GM23248 (cell line): ENCODE measurements at places on chromosomes 2 and 18.
A peak's percentile ranks its signal among the peaks of the same experiment; 100 is the strongest.

DNA sequence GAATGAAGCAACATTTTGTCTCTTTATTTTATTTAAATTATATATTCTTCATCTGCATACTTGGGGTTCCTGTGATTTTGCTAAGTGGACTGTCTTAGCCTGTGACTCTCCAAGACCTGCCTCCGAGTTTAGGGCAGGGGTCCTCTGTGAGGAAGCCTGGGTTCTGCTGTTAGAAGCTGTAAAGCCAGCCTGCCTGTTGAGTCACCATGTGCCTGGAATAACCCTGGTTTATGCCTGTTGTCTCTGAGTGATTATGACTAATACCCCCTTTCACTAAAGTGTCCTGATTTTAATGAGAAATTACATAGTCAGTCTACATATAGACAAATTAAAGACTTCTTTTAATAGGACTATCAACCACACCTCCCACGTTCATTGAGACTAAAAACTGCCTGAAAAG, 369.1 kb downstream of the ZNF521 start:
- peak; percentile 75 for DNase-seq

GRCh38 chr2:150400849-150401248, 86.6 kb downstream of the RND3 start:
- DNase-seq, result no peak

GRCh38 chr2:181517685-181518301, 60.6 kb downstream of the ITGA4 start:
- DNase-seq, result no peak

- no peak for DNase-seq
These were observed 388.6 kb upstream of the TNP1 start for GRCh38 chr2:217248312-217248935.

DNA sequence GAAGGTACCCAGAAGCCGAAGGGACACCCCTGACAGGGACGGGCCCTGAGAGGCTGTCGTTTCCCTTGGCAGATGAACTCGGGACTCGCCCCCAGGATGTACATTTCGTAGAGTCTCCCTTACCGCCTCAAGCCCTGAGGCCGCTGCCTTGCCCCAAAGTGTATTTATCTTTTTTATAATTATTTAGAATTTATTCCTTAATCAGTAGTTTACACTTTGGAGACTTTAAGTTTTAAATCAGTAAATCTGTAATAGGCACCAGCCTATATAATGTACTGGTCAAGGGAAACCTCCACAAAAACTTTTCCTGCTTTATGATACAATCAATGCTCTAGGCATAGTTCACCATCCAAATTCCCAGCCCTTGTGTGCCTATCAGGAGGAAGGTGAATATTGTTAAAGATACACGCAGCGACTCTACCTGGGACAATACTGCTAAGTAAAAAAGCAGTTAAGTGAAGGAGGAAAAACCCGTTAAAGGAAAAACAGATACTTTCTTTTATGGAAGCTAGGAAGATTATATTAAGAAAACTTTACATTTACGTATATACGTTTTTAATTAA, 848 bp downstream of the VRK2 start:
- peak; percentile 13 for DNase-seq

GRCh38 chr2:100207411-100207885, 65.1 kb upstream of the AFF3 start:
- DNase-seq, result no peak

- DNase-seq, result no peak
These were observed 147.4 kb upstream of the GPC1 start for GRCh38 chr2:240288087-240288521.

- DNase-seq, result no peak
These were observed 804.5 kb upstream of the POU3F3 start for GRCh38 chr2:104049438-104049837.

DNA sequence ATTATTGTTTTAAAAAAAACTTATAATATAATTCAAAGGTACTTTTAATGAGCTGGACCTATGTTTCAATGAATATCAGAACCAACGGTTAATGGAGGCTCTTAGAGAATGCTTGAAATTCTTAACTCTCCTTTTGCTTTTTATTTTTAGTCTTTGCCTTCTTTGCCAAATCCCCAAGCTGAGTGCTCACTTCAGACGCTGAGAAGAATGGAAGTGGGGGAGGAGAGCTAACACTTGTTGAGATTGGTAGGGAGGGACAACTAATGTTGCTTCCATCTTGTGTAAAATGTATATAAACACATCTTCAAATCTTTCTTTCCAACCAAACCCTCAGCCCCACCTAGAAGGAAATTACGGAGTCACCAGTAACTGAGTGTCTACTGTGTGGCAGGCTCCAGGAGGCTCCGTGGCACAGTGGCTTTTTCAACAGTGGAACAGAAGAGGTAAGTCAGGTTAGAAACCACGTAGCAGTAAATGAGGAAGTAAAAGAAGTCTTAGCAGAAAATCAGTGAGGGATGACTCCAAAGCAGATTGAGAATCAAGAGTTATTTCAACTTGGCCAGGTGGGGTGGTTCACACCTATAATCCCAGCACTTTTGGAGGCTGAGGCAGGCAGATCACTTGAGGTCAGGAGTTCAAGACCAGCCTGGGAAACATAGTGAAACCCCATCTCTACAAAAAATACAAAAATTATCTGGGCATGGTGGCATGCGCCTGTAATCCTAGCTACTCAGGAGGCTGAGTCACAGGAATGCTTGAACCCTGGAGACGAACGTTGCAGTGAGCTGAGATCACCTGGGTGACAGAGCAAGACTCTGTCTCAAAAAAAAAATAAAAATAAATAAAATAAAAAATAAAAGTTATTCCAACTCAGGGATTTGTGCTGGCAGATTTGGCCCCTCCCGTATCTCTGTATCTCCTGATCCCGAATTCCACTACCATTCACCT, 45.0 kb upstream of the CREB1 start:
- DNase-seq, result no peak

- no peak for DNase-seq
These were observed 53.0 kb upstream of the GALNT3 start for GRCh38 chr2:165847001-165847400.

GRCh38 chr2:88198308-88198707, 28.2 kb downstream of the THNSL2 start:
- no peak for DNase-seq

DNA sequence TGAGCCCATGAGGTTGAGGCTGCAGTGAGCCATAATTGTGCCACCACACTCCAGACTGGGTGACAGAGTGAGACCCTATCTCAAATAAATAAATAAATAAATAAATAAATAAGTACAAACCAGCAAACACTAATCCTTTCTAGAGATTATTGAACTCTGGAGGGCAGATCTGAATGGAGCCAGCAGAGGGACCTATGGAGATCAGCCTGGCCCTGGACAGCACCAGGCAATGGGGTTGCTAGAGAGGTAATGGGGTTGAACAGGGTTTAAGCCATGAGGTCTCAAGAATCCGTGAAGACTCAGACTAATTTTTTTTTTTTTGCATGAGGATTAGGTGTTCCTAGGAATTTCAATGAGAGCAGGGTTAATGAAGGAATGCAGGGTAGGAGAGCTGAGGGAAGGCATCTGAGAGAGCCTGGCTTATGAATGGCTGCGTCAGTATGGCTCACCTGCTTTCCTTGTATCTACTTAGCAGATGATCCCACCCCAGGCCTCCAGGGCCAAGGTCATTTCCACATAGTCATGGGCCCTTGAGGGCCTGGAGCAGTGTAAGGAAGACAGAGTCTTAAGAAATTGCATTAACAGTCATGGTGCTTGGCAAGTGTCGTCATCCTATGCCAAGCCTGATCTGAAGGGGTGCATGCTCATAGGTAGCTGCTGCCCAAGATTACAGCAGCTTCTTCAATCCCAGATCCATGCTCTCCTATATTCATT, 34.6 kb upstream of the IL37 start:
- peak; percentile 8 for DNase-seq

DNA sequence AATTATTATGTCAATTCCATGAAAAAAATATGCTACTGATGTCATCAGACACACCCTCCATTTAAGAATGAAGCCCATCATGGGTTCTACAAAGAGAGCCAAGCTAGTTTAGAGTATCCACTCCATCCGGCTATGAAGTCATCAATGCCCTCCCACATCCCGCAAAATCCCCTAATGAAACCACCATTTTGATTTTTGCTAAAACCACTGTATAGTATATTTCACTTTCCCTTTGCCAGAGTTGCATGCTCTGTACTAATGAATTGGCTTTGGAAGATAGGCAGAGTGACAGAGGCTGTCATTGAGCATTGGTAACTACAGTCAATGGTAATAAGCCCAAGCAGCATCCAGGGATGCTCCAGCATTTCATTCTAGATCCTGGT, 118.6 kb downstream of the ANKRD44 start:
- no peak for DNase-seq

GRCh38 chr2:165010556-165010955, 55.2 kb upstream of the SLC38A11 start:
- DNase-seq, result no peak

DNA sequence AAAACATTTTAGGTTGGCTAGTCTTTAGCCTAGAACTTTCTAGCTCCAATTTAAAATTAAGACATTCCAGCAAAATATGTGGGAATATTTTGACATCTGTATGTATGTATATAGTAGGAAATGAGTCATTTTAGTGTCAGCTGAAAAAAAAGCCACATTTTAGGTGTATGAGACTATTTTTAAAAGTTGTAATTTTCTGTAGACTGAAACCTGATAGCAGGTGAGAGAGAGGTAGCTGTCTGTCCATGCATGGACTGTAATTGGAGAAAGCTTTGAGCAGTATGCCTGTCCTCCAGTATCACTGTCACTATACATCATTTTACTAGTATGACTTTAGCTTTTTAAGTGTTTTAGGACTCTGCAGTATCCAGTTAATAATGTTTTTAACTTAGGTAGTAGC, 26.1 kb upstream of the PPP1R1C start:
- DNase-seq, result no peak

DNA sequence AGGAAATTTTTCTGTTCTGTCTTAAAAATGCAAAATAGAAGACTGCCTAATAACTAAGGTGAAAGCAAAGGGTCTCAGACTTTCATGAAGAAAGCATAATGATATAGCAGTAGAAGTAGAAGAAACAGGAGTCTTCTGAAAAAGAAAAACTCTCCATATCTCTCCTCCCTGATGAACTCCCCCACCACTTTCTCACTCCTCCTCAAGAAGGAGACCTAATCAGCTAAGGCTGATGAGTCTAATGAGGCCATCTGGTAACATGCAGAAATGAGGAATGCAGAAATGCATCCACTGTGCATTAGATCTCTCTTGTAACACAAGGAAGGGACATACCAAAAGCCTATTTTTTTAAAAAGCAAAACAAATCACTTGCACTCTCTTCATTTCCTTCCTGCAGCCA, 273.7 kb upstream of the UBE2E3 start:
- DNase-seq, result no peak

- no peak for DNase-seq
These were observed 52.6 kb downstream of the CIB4 start for GRCh38 chr2:26588576-26588975.

GRCh38 chr2:219225350-219225749, 4.1 kb downstream of the ATG9A start:
- DNase-seq, result no peak

- DNase-seq, result peak; percentile 1
These were observed 209.2 kb upstream of the SYT4 start for GRCh38 chr18:43486462-43486861.

- DNase-seq, result peak; percentile 61
These were observed 128.5 kb downstream of the RAPGEF4 start for GRCh38 chr2:172864182-172864581.

GRCh38 chr18:74869904-74870863, 272.5 kb downstream of the ZNF407 start:
- DNase-seq, result no peak

DNA sequence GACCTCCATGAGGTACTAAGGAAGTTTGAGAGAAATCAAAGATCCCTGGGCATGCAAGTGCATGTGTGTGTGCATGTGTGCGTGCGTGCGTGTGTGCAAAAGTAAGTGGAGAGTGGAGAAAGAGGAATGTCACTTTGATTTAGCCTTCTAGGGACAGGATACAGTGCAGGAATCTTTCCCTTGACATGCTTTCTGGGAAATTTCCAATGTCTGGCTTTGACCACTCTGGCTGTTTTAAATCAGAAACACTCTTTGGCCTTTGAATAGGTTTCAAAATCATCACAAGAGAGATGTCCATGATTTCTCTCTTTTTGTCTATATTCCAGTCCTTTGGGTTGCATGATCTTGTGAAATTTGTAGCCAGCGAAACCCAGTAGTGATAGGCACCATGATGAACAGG, 162.0 kb downstream of the ALK start:
- no peak for DNase-seq

DNA sequence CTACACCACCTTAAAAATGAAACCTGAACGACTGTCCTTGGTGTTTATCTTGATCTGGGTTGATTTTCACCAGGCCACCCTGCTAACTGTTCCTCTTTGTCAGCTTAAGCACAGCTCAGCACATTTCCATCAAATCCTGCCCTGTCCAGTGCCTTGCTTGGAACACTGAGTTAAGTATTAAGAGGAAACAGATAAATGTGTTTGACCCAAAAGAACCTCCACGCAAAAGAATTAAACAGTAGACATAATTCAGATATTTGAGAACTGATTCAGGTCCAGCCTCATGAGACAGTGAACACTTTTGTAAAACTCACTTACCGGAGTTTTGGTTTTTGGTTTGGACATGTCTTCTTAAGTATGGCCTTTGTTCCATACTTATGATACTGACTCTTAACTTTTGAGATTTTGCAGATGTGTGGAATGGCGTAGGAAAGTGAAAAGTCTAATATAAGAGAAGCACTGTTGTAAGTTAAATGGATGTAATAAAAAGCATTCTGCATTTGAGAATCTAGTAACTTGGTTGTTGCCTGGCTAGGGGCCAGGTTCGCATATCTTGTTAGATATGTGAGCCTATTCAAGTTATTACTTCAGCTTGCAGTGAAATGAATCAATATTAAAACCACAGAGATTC, 88.9 kb upstream of the SERPINE2 start:
- DNase-seq, result peak; percentile 43

DNA sequence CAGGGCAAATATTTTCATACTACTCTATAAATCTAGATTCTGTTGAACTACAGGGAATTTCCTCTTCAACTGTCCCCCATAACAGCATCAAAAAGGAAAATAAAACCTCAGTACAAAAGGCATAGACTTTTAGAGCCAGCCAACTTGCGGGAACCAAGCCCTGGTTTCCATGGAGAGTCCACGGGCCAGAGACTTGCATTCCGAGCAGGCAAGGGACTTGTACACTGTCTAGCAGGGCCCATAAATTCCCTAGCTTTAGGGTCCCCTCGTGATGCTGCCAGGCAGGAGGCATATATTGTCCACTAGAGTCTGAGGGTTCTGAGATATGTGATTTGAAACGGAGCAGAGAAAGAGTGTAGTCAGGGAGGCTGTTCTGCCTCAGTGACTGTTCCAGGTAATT, 153.1 kb upstream of the SLC14A2 start:
- DNase-seq, result no peak

DNA sequence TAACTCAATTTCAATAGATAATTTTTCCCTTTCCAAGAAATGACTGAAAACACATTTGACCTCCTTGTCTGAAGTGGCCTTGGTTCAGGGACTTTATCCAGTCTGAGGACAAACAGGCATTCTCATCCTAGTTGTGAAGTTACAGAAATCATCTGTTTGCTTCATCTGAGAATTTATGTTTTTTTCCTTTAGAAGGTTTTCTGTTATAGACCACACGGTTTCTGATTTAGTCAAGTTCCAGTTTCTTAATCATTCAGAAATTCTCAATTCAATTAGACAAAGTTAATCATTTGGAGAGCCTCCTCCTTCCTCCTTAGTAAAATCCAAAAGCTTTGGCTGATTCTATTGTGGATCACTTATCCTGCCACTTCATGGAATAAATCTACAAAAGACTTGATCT, 60.9 kb downstream of the ICOS start:
- DNase-seq, result no peak

GRCh38 chr2:205580212-205580987, 101.9 kb upstream of the NRP2 start:
- DNase-seq, result peak; percentile 73
